ENCODE measurements at places on chromosomes 3 and 15.

- no peak for DNase-seq
These were observed 45.3 kb downstream of the ALDH1L1 start for GRCh38 chr3:126135071-126135405.

- DNase-seq, result no peak
These were observed 21.0 kb upstream of the CACNA1D start for GRCh38 chr3:53473422-53473821.

GRCh38 chr15:81056304-81056703 lies 55.6 kb downstream of the TLNRD1 start:
- no peak for DNase-seq

DNA sequence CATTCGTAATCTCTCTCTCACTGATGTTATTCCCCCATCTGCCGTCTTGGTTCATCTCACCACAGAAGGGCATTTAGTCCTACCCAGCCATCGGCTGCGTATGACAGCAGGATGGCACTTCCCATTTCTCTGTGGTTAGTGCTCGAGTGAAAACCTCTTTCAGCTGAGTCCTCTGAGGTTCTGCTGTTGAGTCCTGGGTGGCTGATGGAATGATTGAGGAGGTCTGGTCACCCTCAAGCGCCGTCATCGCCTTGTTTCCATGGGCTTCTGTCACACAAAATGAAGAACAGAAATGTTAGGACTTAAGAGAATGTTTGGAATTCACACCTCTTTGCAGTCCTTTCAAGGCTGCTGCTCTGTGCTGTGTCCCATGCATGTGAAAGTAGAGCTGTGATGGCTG lies 9.4 kb upstream of the SACM1L start:
- peak; percentile 95 for DNase-seq

GRCh38 chr3:51879937-51880336 lies 4.5 kb upstream of the IQCF5 start:
- no peak for DNase-seq

GRCh38 chr15:73924171-73924921 lies 1.9 kb upstream of the LOXL1 start:
- DNase-seq, result no peak

DNA sequence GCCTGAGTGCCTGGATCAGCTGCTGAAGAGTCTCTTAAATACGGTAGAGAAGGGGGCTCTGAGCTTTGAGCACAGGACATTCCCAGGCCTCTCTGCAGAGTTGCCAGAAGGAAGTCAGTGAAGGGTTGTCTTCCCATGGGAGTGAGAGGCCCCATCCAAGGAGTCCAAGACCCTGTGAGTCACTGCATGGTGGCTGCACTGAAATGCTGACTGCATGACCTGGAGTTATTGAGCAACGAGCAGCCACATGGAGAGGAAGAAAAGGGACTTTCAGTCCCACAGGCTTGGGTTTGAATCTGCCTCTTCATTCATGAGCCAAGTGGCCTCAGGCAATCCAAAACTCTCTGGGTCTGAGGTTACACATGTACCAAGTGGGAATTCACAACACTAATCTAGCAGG lies 69.6 kb upstream of the RASGRF1 start:
- DNase-seq, result peak; percentile 19

DNA sequence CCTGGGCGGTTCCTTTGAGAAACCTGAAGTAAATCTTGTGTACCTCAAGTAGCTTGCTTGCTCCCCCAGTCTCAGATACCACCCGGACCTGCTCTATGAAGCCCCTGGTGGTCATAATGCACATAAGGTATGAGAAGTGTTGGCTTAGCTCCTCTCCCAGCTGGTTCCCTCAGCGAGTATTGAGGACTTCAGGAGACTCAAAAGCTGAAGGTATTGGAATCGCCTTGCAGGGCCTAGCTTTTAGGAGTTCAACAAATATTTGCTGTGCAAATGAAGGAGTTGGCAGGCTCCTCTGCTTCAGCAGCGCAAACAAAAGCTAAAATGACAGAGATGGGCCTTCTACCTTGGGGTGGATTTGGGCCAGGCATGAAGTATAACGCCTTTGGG lies 1.7 kb downstream of the CMTM8 start:
- no peak for DNase-seq

- no peak for DNase-seq
These were observed 30.1 kb downstream of the SPSB4 start for GRCh38 chr3:141081141-141081795.

DNA sequence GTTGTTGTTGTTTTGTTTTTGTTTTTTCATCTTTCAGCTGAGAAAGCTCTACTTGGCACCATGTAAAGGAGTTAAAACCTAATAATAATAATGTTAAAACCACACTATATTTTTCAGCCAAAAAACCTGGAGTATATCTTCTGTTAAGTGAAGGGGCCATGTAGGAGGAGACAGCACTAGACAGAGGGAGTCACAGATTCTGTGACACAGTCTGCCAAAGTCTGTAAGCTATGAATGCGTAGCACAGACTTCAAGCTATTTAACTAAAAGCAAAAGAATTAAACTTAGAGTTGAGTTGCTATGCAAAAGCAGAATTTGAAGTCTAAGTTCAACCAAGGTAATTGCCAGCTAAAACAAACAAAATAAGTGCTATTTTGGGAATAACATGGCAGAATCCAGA lies 296.0 kb upstream of the COL8A1 start:
- DNase-seq, result no peak

DNA sequence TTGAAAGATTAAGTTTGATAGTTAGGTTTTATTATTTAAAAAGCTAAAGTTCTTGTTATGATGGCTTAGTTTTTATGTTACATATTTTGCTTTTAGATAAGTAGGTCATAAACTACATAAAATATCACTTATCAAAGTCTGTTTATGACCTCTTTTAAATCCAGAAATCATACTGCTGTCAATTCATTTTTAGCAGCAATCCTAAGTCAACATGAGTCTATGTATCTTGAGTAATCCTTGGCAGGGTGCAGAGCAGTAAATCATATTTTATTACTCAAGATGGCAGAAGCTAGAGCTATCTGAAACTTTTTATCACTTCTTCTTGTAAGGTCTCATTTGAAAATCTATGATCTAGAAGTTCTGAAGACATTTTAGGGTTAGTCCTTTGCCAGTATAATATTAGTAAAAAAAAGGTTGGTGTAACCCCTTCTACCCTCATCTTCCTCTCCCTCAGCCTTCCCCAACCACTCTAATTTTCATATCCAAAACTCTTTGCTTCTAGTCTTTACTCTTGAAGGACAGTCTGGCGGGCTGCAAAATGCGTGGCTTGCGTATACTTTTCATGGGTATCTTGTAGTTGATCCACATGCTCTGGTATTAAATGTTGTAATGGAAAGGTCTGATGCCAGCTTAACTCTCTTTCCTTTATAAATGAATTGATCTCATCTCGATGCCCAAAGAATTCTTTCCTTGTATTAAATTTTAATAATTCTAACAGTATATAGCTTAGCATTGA lies 134.0 kb upstream of the THRB start:
- peak; percentile 40 for DNase-seq

DNA sequence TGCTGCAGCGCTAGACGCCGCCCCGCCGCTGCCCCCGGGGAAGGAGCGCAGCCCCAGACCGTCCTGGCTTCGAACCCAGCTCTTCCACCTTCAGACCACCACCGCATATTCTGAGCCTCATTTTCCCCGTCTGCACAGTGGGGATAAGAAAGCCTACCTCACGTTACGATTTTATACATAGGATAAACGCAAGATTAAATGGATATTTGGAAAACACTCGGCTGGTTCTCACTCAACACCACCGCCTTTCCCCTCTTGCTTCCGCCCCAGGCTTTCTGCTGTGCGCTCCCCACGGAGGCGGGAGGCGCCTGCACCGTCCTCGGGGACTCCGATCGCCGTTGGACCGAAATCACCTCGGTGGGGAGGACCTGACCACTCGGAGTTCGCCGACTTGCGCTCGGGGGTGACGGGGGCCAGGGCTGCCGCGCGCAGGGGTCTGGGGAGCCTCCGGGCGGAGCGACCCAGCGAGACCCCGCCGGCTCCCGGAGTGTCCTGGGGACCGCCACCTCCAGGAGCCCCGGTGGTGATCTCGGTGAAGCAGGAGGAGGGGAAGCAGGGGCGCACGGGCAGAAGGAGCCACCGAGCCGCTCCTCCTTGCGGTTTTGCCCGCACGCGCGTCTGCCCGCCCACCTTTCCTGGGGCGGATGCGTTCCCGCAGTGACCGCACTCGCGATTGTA lies 4.0 kb downstream of the FBXL22 start:
- peak; percentile 33 for DNase-seq

DNA sequence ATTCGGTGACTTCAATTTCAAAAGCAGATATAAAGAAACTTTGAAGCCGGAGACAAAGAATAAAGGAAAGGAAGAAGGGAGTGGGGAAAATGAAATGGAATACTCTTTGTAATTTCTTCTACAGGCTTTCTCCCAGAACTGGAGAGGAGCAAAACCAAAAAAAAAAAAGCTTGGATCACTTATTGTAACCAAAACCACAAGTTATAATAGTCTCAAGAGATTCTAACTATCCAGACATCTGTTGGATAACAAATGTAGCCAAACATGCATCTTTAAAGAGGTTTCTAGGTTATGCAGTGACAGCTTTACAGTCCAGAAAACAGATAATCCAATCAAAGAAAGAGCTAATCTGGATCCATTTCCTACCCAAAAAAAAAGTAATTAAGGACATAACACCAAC lies 36.2 kb downstream of the VGLL3 start:
- DNase-seq, result no peak

Measured in MV-4-11 (cell line).